ENCODE measurements at places on chromosomes 6 and 20. TPM values are rescaled to one million over a fixed set of nuclear protein-coding genes. Genes with fewer than 3 reads are reported as not detected.
A peak's percentile ranks its signal among the peaks of the same experiment; 100 is the strongest.

- peak; percentile 15 for DNase-seq
Observed at GRCh38 chr20:63090682-63091571, 84.2 kb upstream of the BHLHE23 start.

The C6orf163 gene
- 3.2 TPM for total RNA-seq

DNA sequence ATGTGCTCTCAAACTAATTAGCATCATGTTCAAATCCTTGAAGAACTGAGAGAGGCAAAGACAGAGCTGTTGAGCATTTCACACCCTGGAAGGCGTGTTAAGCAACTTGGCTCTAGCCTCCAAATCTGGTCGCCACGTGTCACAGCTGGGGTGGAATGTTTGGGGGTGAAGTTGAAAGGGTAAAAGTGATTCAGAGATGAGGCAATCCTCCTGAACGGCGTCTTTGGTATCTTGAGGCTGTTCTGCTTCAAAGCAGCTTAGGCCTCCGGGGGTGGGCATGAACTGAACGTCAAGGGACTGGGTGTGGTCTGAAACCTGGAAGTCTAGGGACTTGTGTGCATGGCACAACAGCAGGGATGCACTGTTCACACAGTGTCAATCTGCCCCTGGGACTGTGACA is 62.3 kb downstream of the TRAM2 start:
- DNase-seq = no peak

The GRM1 gene
- total RNA-seq = not detected
